ENCODE measurements at places on chromosomes 4 and X. TPM values are rescaled to one million over a fixed set of nuclear protein-coding genes. Genes with fewer than 3 reads are reported as not detected.

The DMRTC1B gene
- total RNA-seq: 2.6 TPM

The ADAM29 gene
- not detected for total RNA-seq

The TKTL1 gene
- total RNA-seq: 0.91 TPM

The ZNF732 gene
- total RNA-seq: 5.1 TPM

The RRH gene
- not detected for total RNA-seq

The PLP1 gene
- 265 TPM for total RNA-seq

The TLR3 gene
- total RNA-seq: 0.19 TPM

The CTAG2 gene
- not detected for total RNA-seq

The CFP gene
- 1.6 TPM for total RNA-seq

The EIF4E gene
- 144 TPM for total RNA-seq

The MSX1 gene
- total RNA-seq: 2.2 TPM

The MRPL1 gene
- total RNA-seq: 39.0 TPM

The GSPT2 gene
- 22.2 TPM for total RNA-seq

The TMPRSS11D gene
- not detected for total RNA-seq

The GAGE13 gene
- not detected for total RNA-seq
